ENCODE measurements at places on chromosomes 5 and 9.

DNA sequence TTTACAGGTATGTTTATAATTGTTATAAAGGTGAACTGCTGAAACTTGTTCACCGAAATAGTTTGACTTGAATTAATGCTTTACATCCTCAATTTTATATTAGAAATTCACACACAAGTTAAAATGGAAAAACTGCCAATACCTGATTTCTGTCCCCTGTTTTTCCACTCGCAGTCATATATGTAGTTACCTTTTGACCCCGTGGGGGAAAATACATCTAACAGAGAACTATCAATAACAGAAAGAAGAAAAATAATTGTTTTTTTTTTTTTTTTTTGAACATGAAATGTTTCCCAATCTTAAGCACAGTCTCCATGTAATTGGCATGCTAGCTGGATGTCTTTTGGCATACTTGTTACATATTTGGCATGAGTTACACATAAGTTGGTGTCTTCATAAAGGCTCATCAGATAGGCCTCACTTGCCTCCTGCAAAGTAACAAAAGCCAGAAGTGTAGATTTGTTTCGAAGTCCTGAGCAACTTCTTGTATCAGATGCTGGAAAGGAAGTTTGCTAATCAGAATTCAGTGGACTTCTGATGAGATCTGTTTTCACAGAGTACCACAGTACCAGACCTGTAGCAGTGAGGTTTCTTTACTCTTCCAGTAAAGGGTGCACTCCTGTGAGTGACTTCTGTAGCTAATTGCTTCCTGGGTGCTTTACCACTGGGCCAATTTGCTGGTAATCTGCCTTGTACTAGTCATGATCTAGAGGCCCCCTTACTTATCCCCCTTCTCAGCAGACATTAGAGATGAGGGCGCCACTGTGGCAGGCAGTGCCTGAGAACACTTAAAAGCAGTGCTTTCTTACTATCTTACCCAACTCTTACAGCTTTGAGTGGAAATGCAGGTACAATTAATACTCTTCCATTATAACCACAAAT, 36.2 kb upstream of the CXXC5 start:
- no peak for DNase-seq

- no peak for DNase-seq
Measured at GRCh38 chr5:79567926-79568549, 44.2 kb upstream of the TENT2 start.

DNA sequence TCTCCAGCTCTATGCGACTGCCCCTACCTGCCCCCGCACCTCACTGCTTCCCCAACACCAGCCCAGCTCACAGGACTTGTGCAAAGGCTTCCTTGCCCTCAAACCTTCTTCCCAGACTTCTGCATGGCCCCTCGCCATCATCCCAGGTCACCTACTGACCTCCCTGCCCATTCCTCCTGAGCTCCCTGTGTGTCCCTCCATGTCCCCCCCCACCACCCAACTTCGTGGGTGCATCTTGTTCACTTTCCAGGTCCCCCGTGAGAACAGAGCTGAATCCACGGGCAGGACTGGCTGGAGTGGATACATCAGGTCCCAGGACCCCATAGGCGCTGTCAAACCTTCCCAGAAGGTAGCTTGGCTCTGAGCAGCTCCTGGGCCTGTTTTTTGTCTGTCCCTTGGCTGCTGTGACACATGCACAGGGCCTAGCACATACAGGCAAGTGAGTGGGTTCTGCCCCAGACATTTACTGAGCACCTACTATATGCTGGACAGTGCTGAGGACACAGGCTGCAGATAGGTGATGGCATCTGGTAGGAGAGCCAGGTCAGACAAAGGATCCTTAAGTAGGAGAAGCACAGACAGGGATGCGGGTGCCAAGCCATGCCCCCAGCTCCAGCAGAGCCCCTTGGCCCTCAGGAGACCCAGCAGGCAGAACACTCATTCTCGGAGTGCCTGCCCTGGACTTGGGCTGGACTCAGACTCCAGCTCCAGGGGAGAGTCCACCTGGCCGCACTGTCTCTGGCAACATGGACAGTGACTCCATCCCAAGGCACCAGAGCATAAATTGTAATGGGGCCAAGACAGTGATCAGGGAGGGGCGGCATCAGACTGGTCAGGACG, 15.0 kb downstream of the NINJ1 start:
- DNase-seq: no peak

- peak; percentile 8 for DNase-seq
Measured at GRCh38 chr5:131109540-131110255, 55.4 kb downstream of the HINT1 start.

DNA sequence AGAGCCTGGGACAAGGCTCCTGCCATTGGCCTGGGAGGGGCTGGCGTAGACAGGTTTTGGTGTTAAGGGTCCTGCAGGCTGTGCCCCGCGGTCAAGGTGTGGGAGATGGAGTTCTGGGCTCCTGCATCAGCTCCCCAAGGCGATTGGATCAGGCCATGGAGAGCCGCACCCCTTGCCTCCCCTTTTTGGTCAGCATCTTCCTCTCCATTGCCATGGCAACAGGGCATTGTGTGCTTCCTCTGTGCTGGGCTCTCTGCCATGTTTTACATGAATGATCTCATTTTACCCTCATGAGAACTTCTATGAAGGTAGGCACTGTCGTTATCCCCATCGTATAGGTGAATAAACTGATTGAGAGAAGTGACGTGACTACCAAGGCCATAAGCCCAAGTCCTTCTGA, 344.3 kb upstream of the CLINT1 start:
- peak; percentile 40 for DNase-seq

GRCh38 chr9:126157826-126158587, 168.6 kb upstream of the MVB12B start:
- DNase-seq: no peak

DNA sequence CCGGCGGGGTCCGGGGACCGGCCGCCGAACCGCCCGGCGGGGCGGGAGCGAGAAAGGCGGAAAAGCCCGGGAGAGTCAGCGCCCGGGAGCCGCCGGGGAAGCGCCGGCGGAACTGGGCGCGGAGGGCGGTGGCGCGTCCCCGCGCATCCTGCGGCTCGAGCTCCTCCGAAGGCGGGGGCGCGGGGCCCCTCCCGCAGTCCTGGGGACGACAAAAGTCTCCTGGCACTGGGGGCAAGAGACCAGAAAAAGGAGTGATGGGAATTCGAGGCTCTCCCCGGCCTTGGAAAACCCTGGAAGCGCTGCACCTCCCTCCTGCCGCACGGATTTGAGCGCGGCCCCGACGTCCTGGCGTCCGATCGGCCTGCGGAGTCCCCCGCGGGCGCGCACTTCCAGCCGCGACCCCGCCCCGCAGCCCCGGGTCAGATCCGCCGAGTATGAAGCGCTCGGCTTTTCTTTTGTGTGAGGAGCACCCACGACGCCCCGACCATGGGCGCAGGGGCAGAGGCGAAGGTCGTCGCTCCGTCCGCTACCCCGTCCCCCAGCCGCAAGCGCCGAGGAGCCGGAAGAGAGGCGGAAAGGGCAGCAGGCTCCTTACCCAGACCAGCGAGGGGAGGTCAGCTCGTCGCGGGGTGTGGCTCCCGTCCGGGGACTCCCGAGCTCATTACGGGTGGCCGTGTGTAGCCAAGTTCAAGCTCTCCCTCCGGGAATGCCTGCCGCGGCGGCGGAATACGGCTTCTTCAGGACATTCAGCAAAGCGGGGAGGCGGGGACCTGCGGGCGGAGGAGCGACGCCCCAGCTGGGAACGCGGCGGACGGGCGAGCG, at the start of gene EPB41L4A:
Gene EPB41L4A, minus strand, starts transcription at position 114 of the 822 bp plus-strand sequence. CDS start 238 bp downstream, outside the sequence.
- peak; percentile 41 for DNase-seq

DNA sequence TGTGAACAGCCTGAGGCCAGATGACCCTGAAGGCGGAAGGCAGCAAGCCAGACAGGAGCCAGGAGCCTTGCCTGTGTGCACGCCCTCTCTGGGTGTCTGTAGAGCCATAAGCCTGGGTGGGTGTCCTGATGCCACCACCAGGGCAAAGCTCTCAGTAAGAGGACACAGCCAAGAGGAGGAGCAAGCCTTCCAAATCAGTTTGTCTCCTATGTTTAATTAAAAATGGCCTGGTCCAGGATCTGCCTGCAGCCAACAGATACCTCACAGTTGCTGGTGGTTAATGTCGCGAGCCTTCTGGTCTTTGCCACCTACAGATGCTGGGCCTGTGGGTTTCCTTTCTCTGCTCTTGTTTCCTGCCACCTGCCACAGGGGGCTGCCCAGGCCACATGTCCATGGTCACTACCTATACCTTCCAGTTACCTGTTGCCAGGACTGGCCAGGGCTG, 56.9 kb downstream of the SYK start:
- DNase-seq: no peak

GRCh38 chr9:124349267-124349666, 66.0 kb downstream of the PSMB7 start:
- no peak for DNase-seq

DNA sequence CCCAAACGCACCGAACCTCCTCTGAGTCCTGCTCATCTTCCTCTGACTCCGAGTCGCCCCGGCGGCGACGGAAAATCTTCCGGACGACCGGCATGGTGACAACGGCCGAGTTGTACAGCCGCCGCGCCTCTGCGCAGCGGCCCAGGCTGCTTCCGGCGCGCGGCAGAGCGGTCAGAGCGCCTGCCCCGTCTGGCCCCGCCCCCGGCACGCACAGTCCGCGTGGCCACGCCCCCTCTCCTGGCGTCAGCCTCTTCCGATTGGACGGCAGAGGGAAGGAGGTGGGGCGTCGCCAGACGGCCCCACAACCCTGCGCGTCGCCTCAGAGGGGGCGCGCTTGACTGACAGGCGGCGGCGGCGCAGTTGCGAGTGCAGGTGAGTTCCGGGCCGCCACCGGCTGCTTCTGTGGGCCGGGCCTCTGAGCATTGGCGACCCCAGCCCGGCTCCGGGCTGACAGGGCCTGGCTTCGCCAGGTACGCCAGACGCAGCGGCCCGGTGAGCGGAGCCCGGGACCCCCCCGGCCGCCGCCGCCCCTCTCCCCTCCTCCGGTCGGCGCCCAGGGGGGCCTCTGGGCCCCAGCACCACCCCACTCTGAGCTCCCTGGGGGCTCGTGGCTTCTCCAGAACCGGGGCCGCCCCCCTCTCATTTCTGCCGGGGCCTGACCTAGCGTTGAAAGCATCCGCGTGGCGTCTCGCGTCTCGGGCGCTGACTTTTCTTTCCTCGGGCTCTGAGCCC, at the start of the genes C9orf78 and USP20:
Gene C9orf78, minus strand, starts transcription at position 148 of the 732 bp plus-strand sequence. Its CDS starts 54 bp downstream, at position 94.
Gene USP20, plus strand, starts transcription at position 331 of the 732 bp plus-strand sequence. CDS start 17,098 bp downstream, outside the sequence.
- DNase-seq: peak; percentile 97

DNA sequence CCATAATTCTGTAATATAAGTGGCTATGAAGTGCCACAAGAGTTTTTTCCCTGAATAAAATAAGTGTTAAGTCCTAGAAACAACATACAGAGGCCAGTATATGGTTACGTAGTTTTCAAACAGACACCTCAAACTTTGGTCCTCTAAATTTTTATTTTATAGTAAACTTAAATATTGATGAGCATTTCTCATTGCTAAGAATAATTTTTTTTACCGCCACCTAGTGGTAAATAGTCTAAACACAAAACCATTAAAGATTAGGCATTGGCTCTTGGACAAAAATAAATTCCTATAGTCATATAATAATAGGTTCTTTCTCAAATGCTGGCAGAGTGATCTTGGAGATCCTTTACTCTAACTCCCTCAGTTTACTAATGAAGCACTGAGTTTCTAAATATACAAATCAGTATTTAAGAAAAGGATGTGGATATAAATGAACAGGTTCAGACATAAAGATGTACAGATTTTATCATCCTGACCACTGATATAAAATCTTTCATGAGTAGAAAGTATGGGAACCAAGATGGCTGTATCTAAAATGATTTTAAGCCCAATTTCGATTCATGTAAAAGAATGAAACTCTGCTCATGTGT, 136.2 kb downstream of the FANCC start:
- no peak for DNase-seq

DNA sequence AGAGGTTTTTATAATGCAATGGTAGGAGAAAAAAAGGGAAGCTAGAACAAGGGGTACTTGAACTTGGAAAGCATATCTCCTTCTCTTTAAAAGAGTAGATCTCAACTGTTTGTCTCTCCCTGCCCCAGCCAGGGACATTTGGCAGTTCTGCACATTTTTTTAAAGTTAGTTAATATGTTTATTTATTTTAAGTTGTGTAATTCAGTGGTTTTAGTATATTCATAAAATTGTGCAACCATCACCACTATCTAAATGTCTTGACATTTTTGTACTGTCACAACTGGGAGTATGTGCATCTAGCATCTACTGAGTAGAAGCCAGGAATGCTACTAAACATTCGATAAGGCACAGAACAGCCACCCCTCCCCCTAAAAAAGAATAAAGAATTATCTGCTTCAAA, 103.5 kb upstream of the DPYSL3 start:
- no peak for DNase-seq

GRCh38 chr9:110183208-110184145, 24.5 kb downstream of the C9orf152 start:
- peak; percentile 77 for DNase-seq

DNA sequence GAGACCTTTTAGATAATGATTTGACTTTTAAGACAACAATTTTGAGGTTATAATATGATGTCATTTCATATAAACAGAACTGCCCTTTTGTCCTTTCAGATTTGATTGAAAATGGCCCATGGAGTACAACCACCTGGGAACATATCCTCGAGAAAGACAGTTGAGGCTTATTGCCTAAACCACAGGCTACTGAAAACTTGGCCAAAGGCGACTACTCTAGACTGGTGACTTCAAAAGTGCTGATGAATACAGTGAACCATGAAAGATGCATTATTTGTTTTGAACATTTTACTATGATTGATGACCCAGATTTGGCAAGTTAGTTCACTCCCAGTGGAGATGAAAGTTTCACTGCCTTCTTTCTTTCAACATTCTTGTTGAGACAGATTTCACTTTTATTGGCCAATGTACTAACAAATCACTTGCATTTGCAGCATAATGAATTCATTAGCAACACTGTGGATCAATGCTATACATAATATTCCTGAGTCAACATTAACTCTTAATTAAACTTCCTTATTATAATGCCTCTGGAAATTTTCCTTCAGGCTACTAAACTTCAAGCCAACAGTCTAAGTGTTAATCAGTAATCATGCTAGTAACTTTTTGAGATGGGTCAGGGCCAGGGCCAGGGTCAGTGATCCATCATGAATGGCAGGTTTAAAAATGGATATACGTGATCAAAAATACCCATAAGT, 480.3 kb downstream of the RAB3C start:
- no peak for DNase-seq

DNA sequence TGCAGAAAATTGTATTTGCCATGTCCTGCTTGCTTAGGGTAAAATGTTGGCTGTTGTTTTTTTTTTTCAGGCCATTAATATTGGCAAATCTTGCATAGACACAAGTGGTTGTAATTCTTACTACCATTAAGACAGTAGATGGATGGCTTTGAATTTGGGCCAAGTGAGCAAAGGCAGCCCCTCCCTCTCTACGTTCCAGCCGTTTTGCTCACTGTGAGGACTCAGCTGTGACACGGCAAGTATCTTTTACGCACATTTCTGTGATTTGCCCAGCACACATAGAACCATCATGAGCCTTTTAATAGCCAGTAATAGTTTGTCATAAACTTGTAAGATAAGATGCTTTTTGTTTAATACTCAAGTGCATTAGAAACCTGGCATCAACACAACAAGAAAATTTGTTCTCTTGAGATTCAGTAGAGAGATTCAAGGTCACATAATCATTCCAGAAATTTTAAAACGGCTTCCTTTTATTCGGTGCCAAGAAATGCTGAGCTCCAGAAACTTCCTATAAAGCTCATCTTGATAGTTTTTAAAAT, 205.2 kb upstream of the ADCY2 start:
- DNase-seq: peak; percentile 11

- no peak for DNase-seq
Measured at GRCh38 chr9:75445144-75445543, 356.8 kb downstream of the OSTF1 start.
